Neural crest cell (in vitro differentiated cells): ENCODE measurements at places on chromosomes 6 and 20. TPM values are rescaled to one million over a fixed set of nuclear protein-coding genes. Genes with fewer than 3 reads are reported as not detected.

NKX2-2 gene
- not detected in 2 replicates for total RNA-seq

SALL4 gene
- 90.7 and 91.1 TPM in 2 replicates for total RNA-seq

SLC17A1 gene
- not detected in 2 replicates for total RNA-seq

ULBP2 gene
- 0.23 and 0.30 TPM in 2 replicates for total RNA-seq

DNAH8 gene
- total RNA-seq = 0.05 and 0.39 TPM in 2 replicates

UNC93A gene
- total RNA-seq = not detected in 2 replicates

ZNF311 gene
- 1.2 and 1.3 TPM in 2 replicates for total RNA-seq

OR12D3 gene
- not detected in 2 replicates for total RNA-seq

COL9A1 gene
- total RNA-seq = 28.6 and 30.8 TPM in 2 replicates

RIPOR3 gene
- 0.43 and 0.44 TPM in 2 replicates for total RNA-seq

MMP24 gene
- total RNA-seq = 2.8 and 2.9 TPM in 2 replicates

TCF21 gene
- total RNA-seq = not detected in 2 replicates

GPLD1 gene
- 4.7 and 6.0 TPM in 2 replicates for total RNA-seq

CRIP3 gene
- total RNA-seq = 2.0 and 2.6 TPM in 2 replicates

MBOAT1 gene
- total RNA-seq = 11.4 and 12.0 TPM in 2 replicates

DDX43 gene
- total RNA-seq = not detected in 2 replicates

ARMH2 gene
- not detected in 2 replicates for total RNA-seq

CLIC1 gene
- 305 and 313 TPM in 2 replicates for total RNA-seq

CCN2 gene
- total RNA-seq = 20.3 and 24.2 TPM in 2 replicates

EBF4 gene
- 23.2 and 24.6 TPM in 2 replicates for total RNA-seq

PLN gene
- total RNA-seq = not detected in 2 replicates

FAM83B gene
- total RNA-seq = not detected in 2 replicates

CALHM5 gene
- total RNA-seq = 0.33 and 0.45 TPM in 2 replicates

TEAD3 gene
- total RNA-seq = 18.0 and 19.2 TPM in 2 replicates

EYA4 gene
- 0.86 and 1.6 TPM in 2 replicates for total RNA-seq

AFDN gene
- 142 and 143 TPM in 2 replicates for total RNA-seq

BPI gene
- total RNA-seq = not detected in 2 replicates

DOP1A gene
- 17.8 and 18.4 TPM in 2 replicates for total RNA-seq

FBXO30 gene
- 12.3 and 12.4 TPM in 2 replicates for total RNA-seq

ZBTB46 gene
- total RNA-seq = 23.7 and 23.8 TPM in 2 replicates

PDYN gene
- 0.55 and 0.63 TPM in 2 replicates for total RNA-seq

TRIM31 gene
- not detected in 2 replicates for total RNA-seq

SLC12A5 gene
- 9.6 and 10.0 TPM in 2 replicates for total RNA-seq

COL21A1 gene
- not detected in 2 replicates for total RNA-seq

RCAN2 gene
- 3.6 TPM in 2 replicates for total RNA-seq

RNF39 gene
- total RNA-seq = not detected in 2 replicates

SEMG2 gene
- not detected in 2 replicates for total RNA-seq
